ENCODE measurements at places on chromosomes 5 and 9.

DNA sequence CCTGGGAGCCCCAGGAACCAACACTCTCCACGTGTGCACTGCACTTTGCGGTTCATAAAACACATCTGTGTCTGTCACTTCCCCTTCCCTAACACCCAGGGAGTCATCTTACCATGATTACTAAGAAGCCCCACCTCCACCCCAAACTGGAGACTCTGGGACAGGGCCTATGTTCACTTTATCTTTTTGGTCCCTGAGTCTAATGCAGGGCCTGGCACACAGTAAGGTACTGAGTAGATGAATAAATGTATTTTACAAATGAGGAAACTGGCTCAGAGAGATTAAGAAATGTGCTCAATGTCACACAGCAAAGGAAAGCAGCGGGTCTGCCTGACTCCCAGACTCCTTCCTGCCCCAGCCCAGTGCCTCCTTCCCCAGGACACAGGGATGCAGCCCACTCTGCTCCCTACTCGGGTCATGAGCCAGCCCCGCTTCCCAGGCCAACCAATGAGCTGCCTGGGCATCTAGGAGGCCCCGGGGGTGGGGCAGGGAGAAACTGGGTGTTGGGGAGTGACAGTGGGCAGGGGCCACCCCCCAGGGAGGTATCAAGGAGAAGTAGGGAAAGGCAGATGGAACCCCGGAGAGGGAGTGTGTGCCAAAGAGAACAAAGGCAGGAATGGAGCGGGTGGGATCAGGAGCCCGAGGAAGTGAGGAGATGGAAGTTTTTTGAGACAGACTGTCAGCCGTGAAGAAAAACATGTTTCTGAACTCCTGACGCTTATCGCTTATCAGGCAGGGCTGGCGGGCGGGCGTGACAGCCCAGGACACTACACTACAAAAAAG, 30.5 kb downstream of the SHB start:
- DNase-seq = no peak

DNA sequence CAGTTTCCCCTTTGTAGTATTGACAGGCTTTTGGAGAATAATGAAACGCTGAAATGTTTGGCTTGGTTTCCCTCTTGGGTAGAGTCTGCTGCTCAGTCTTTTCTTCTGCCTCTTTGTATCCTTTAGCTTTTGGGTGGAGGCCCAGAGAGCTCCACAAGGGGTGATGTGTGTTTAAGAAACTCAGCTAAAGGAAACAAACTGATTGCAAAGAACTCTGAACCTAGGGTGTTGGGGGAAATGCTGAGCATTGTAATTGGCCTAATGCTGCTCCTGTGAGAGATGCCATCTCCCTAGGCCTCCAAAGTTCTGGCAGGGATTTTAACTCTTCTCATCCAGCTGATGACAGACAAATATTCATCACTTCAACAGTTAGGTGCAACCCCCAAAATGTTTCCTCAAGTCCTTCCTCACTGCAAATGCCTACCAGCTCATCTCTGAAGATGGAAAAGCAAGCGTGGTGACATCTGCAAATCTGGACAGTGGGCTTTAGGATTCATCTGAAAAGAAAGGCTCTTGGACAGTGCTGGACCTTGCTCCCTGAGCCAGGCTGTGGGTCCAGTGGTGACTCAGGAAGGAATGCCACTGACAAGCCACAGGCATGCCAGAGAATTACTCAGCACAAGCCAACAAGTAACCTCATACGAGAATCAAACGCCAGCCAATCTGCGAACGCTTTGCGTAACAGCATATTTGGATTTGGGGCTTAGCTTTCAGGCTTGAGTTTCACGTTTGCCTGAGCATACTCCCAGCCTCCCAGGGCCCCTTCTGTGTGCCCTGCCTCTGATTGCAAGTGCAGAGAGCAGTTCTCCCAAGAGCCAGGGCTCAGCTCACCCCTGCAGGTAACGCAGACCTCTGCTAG, 30.5 kb upstream of the ZSWIM6 start:
- DNase-seq = no peak

- DNase-seq = no peak
Observed at GRCh38 chr5:94693043-94693822, 74.8 kb downstream of the SLF1 start.

- DNase-seq = no peak
Observed at GRCh38 chr9:105854783-105855724, 160.7 kb downstream of the TMEM38B start.

GRCh38 chr5:135204151-135204600, 170.1 kb upstream of the PITX1 start:
- no peak for DNase-seq

DNA sequence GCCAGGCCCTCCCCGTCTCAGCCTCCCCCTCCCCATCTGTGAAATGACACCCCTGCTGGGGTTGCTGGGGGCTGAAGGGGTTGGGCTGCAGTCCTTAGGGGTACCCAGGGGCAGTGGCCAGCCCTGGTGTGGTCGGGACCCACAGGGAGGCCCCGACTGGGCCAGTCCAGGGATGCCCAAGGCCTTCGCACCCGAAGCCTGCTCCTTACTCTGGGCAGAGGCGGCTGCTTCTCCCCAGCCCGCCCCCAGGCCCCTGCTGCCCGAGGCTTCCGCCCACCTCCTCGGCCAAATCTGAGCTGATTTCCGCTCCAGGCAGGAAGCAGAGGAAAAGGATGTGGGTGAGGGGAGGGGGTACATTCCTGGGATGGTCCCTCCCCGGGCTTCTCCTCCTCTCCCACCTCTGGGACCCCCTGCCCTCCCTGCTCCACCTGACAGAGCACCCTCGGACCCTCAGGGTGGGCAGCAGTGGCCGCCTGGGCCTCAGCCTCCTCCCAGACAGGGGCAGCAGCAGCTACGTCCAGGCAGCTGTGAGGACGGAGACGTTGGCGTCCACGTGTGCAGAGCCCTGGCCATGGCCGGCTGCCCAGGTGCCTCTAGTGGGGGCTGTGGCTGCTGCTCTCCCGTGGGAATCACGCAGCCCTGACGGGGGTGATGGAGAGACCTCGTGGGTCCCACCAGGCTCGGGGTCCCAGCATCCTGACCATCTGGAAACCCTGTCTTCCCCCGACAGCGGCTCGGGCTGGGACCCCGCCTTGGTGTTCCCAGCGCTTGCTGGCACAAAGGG, 4.2 kb upstream of the NRARP start:
- DNase-seq = no peak

- no peak for DNase-seq
Observed at GRCh38 chr9:95110921-95111525, 206.5 kb downstream of the FANCC start.

DNA sequence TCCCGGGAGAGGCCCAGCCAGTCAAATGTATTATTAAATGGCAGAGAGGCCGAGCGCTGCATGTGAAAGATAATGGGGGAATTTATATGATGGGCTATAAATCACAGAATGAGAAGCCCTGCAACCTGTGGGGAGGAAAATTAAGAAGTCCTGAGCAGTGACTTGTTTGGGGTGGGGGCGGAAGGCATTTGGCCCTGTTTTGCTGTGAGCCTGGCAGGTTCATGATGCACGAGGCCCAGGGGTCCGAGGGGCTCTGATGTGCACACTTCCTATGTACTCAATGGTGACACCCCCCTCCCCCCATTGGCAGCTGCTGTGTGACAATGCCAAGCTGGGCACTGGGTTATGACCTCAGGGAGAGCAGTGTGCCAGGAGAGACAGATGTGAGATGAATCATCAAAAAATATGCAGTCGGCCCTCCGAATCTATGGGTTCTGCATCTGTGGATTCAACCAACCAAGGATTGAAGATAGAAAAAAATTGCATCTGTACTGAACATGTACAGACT, 13.7 kb upstream of the DAB2IP start:
- no peak for DNase-seq

DNA sequence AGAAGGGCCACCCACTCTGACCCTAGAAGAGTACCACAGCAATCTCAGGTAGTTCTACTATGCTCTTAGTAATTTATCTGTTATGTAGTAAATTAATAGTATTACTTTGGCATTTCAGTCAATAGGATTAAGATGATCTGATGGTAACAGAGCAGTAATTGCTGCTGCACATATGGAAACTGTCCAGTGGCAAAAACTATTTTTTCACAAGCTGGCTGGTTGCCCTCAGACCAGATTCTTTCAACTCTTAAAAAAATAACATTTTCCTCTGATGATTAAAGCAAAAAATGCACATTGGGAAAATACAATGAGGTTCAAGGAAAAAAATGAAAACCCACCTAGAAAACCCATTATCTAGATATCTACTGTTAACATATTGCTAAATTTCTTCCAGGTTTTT, 19.7 kb downstream of the GLRA1 start:
- DNase-seq = no peak

GRCh38 chr9:134655101-134655500, 13.5 kb downstream of the COL5A1 start:
- no peak for DNase-seq

- no peak for DNase-seq
Observed at GRCh38 chr5:93911609-93912008, 170.2 kb upstream of the POU5F2 start.

- DNase-seq = no peak
Observed at GRCh38 chr5:74586856-74587255, 53.7 kb downstream of the ENC1 start.

DNA sequence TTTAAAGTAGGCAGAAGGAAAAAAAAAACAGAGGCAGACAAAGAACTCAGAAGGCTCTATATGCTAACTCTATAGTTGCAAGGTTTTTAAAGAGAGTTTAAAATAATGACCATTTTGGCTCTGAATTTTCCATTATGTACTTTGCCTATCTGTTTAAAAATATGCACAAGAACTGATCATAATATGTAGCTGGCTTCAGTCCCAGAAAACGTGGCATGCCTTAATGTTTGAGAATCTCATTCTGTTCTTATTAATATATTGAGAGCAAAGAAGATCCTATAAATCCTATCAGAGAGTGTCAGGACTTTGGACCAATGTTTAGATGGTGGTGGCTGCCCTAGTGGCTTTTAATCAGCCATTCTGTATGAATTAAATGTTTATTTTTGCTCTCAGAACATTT, 121.5 kb downstream of the JMY start:
- DNase-seq = no peak

GRCh38 chr5:107935645-107936044, 264.9 kb upstream of the EFNA5 start:
- no peak for DNase-seq

- no peak for DNase-seq
Observed at GRCh38 chr9:72211047-72211446, 61.8 kb downstream of the GDA start.

DNA sequence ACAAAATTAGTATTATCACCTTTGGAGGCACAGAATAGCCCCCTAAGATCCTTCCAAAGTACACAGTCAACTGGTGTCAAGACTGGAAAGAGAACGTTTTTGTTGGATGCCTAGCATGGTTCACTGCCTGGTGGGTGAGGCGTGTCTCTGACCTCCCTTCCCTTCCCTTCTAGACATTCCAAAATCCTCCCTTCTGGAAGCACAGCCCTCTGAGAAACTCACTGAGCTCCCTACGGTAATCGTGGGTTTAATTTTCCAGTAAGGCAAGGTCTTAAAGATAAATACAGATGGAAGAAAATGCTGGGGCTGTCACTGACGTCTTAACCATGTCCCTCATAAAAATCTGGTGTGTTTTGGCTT, 138.8 kb downstream of the LIFR start:
- DNase-seq = no peak

DNA sequence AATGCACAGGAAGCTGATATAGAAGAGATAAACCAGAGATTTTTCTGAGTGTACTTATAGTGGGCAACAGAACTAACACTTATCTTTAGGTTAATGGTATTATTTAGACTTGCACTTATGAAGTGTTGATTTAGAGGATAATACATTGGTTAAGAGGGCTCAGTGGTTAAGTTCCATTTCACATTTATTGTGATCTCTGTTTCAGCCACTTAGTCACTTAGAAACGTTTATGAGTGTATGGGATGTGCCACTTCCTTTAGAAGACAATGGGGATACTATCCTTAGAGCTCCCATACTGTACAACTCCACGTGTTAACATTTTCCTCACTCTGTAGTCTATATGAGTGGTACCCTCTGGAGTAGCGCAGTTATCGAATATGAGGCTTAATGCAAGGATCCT, 57.5 kb downstream of the PIP5K1B start:
- DNase-seq = no peak

- DNase-seq = no peak
Observed at GRCh38 chr5:167284222-167284890, 1007.1 kb upstream of the WWC1 start.

GRCh38 chr5:55363856-55364255, 56.1 kb downstream of the MTREX start:
- no peak for DNase-seq

DNA sequence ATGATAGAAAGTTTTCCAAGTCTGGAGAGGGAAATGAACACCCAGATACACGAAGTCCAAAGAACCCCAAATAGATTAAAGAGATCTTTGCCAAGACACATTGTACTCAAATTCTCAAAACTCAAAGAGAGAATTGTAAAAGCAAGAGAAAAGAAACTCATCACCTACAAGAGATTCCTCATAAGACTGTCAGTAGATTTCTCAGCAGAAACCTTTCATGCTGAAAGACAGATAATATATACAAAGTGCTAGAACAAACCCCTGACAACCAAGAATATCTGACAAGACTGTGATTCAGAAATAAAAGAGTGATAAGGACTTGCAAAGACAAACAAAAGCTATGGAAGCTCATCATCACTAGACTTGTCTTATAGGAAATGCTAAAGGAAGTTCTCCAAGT, 326.7 kb upstream of the ZNF608 start:
- no peak for DNase-seq

- no peak for DNase-seq
Observed at GRCh38 chr5:68730220-68730978, 363.4 kb upstream of the SLC30A5 start.

GRCh38 chr9:88664773-88665172, 129.8 kb downstream of the NXNL2 start:
- DNase-seq = no peak

DNA sequence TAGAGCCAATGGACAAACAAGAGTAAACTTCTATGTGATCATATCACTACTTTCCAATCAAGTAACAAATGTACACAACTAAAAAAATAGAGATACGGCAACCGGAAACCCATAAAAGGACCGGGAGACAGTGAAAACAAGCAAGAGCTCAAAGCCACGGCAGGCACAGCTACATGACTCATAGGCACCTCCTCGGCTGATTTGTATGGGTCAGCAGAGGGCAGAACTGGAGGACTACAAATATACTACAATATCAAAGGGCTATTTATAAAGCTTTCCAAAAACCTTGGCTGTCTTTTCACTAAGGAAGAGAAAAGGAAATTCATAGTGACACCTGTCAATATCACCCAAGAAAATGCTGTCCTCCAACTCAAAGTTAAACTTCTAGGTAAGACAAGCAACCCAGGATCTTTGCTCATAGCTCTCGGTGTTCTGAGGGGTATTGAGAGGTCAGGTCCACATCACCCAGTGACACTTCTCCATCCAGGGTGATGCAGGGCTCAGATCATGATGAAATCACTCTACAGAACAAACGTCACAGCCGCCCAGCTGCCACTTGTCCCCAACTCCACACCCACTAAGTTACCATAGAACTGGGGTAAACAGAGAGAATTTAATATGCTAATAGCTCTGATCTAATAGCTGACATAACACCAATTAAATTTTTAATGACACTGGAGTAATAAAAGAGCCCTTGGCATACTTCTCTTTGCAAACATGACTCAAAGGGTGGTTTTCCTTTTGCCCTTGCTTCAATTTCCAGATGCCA, 41.3 kb downstream of the PFDN1 start:
- DNase-seq = no peak
